ENCODE measurements at places on chromosomes 1 and 21.

DNA sequence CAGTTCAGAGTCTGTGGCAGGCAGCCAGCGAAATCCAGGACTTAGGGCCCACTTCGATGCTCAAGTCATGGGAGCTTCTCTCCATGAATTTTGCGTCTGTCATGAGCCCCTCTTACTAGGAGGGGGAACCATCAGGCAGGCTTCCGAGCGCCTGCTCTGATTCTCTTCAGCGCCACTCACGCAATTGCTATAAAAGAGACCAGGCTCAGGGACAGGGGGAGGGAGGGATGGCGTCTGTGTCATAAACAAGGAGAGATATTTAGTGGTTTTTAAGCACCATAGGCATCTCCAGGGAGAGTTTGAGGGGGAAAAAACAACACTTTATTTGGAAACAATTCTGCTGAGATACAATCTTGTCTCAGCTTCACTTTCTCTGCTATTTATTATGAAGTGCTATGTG, 60.6 kb downstream of the NAV1 start:
- no peak for DNase-seq

DNA sequence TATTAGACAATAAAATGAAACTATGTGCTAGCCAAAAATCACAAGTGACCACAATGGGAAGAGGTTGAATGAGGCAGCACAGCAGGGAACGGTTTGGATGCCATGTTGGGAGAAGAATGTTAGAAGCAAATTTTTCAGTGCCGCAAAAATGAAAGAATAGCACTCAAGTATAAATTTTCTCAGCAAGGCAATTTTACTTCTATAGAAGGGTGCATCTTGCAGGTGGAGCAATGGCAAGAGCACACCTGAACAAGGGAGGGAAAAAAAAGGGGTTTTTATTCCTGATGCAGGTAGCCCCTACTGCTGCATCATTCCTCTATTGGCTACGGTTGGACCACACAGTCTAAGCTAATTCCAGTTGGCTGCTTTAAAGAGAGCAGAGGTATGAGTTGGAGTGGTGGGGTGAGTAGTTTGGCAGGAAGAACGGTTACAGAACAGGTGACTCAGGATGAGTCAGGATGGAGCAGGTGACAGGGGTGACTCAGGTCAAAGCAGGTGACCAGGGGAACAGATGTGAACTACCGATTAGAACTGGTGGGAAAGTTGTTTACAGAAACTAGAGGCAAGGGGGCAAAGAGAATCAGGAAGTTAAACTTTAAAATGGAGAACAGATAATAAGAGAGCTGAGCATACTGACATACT, 301.1 kb upstream of the NRIP1 start:
- DNase-seq = no peak

- no peak for DNase-seq
Observed at GRCh38 chr1:176556288-176556687, 93.3 kb downstream of the PAPPA2 start.

GRCh38 chr1:108050158-108050557, 85.2 kb upstream of the VAV3 start:
- no peak for DNase-seq

GRCh38 chr1:206634365-206635079, 814 bp upstream of the DYRK3 start:
- peak; percentile 66 for DNase-seq

- DNase-seq = no peak
Observed at GRCh38 chr1:55559161-55559611, 344.0 kb upstream of the USP24 start.

DNA sequence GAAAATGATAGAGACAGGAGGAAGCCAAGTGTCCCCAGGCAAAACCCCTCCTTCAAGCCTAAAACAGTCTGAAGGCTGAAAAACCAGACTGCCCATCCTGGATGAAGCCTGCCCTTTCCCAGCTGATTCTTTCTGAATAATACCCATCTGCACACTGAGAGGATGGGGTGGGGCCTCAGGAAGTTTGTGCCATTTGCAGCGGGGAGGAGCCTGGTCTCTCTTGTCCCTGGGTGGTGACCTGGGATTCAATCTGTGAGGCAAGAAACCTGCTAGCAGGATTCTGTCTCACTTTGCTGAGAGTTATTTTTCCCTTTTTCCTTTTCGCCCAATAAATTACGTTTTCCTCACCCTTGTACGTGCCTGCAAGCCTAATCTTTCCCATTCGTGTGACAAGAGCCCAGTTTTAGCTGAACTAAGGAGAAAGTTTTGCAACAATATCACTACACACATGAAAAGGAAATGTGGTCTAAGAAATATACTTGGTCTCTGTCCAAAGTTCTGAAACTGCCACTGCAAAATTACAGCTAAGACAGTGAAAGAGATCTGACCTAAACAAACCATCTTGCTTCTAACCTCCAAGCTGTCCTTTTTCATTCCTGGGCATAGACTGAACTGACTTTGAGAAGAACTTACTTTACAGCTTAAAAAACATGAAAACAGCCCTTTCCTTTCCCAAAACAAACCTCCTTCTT, 105.0 kb downstream of the COP1 start:
- DNase-seq = no peak

- DNase-seq = no peak
Observed at GRCh38 chr1:41851589-41851988, 67.1 kb downstream of the HIVEP3 start.

DNA sequence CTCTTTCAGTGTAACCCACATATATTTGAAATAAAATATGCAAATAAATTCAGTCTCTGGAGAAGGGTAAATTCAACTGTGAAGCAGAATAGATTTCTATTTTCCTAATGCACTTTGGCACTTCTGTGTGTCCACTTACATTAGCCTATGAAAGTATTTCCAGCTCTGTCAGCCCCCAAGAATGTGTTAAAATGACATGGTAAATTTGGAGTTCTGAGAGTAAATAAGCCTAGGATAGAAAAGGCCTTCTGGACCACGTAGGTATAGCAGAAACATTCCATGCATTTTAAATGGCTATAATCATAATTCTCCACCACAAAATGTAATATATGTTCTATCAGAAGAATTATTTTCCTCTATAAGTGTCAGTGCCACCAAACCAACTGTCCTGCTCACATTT, 276.2 kb downstream of the NEGR1 start:
- no peak for DNase-seq

DNA sequence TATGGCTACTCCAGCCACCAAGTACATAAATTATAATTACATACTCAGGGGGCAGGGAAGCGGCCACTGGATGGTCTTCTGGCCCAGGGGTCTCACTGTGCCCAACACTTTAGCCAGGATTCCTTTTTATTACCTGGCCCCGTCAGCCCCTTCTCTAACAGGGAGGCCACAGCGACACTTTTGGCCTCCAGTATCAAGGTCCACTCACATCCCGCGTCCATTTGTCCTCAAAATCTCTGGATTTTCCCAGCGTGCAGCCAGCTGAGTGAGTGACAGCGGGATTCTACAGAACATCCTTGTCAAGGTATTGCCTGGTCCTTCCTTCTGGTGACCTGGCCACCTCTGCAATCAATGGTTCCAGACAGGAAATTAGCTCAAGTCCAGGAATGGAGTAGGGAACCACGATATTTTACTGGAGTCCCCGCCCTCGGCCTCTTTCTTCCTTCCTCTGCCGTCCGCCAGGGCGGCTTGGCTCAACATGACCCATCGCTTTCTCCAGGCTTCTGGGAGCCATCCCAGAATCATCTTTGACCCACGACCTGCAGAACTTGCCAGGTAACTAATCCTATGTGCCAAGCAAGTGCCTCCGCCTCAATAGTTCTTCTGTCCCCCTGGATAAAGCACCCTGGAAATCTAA, 2.7 kb upstream of the COL6A2 start:
- DNase-seq = no peak

DNA sequence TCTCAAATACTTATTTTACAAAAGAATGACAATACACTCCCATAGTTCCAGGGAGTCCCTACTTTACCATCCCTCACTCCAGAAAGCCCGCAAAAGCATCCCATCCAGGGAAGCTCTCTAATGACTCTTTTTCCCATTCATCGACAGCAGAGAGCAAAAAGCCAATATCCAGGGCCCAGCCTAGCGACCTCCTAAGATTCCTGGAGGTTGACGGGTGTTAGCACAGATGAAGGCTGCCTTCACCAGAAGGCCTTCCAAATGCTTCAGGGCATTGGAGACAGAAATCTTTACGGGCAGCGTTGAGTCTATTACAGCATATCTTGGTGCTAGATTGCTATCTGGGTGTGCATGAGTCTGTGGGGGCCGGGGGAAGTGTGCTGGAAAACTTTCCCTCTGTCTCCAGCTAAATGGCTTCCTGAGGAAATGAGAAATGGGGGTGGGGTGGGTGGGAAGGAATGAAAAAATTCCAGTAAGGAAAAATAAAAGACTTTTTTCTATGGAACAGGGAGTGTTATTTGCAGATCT, 136.6 kb downstream of the PROX1 start:
- no peak for DNase-seq

DNA sequence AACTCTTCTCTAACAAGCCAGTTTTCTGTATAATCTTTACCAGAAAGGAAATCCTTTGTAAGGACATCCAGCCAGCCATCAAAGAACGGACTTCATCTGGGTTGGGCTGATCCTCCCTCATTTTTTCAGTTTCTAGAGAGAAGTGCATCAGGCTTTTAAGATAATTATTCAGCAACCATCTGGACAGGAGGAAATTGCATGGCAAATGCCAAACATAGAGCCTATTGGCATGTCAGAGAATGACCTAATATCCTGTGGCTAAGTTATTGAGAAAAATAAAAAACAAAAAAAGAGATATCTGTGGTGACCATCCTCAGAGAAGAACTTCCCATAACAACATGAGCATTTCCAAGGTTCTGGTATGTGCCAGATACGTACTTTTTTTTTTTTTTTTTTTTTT, 74.9 kb upstream of the BEND5 start:
- DNase-seq = no peak

GRCh38 chr1:227775841-227776240, 39.6 kb upstream of the PRSS38 start:
- DNase-seq = no peak

- no peak for DNase-seq
Observed at GRCh38 chr1:223202376-223203033, 59.5 kb upstream of the TLR5 start.

GRCh38 chr1:159067699-159068621, 8.6 kb downstream of the AIM2 start:
- no peak for DNase-seq

GRCh38 chr1:89286549-89287180, 14.0 kb upstream of the GBP5 start:
- no peak for DNase-seq

DNA sequence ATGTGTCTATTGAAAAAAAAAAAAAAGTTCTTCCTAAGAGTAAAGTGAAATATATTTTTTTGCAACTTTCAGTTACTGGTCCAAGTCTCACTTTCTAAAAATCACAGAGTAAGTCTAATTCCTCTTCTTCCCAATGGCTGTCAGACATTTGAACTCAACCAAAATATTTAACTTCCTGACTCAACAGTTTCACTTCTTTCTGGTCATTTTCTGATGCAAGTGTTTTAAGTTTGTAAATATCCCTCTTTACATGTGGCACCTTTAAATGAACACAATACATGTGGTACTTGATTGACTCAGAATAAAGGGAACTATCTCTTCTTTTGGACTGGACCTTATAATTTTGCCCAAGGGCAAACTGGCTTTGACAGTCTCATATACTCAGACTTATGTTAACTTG, 76.7 kb downstream of the ASH1L start:
- no peak for DNase-seq

- DNase-seq = no peak
Observed at GRCh38 chr1:7427605-7428300, 343.3 kb upstream of the VAMP3 start.

GRCh38 chr21:33403786-33404585, 773 bp downstream of the IFNGR2 start:
- peak; percentile 27 for DNase-seq

DNA sequence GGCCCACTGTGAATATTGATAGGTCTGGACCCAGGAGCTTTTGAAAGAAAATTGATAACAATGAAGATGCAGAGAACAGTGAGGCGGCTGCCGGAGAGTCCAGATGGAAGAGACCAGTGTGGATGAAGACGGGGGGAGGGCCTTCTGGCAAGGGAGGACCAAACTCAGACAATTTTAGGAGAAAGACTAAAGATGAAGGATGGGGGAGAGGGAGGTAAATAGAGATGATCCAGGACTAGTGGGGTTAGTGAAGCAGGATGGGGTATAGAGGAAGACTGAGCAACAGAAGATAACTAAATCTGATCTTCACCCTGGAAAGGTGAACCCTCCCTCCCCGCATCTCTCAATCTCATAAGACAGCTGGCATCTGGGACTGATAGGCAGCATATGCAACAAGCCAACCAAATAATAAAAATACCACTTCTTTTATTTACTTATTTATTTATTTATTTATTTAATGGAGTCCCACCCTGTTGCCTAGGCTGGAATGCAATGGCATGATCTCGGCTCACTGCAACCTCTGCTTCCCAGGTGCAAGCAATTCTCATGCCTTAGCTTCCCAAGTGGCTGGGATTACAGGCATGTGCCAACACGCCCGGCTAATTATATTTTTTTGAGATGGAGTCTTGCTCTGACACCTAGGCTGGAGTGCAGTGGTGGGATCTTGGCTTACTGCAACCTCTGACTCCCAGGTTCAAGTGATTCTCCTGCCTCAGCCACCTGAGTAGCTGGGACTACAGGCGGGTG, 10.5 kb downstream of the EIF3I start:
- no peak for DNase-seq

- DNase-seq = no peak
Observed at GRCh38 chr21:42644223-42645208, 8.9 kb upstream of the PDE9A start.

DNA sequence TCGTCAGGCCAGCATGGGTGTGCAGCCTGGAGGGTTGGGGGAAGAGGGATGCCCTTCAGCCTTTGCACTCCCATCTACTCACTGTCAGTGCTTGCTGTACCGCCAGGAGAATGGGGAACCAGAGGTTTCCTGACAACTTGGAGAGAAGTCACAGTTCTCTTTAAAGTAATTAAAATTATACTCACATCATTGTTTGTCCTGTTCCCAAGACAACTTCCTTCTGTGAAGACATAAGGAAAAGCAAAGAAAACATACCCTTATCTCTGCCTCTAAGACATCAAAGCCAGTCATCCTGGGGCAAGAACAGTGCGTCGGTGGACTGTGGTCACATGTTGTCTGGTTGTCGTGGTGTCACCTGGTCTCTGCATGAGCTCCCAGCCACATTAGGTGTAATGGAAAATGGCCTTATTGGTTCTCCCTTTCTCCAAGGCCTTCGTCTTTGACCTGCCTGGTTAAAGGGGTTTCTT, 17.6 kb downstream of the TRAF5 start:
- no peak for DNase-seq

DNA sequence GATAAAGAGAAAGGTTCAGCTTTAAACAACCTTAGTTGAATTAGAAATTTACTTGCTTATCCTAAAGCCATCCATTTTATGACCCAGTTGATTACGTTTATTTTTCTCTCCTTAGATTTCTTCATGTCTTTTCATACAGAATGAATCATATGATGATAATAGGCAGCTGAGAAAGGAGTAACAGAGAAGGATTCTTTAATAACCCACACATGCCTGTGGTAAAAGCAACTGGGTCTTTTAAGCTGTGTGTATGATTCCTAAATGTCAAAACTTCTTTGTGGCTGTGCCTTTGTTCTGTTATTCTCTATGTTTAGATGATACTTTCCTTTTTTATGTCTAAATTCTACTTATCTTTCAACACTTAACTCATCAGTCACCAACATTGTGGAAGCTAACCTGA, 626.5 kb downstream of the NCAM2 start:
- DNase-seq = no peak

Data from SHP77 treated with DMSO at 0.1 percent for 48 hours (cell line).